ENCODE measurements at places on chromosomes 7 and 10.

DNA sequence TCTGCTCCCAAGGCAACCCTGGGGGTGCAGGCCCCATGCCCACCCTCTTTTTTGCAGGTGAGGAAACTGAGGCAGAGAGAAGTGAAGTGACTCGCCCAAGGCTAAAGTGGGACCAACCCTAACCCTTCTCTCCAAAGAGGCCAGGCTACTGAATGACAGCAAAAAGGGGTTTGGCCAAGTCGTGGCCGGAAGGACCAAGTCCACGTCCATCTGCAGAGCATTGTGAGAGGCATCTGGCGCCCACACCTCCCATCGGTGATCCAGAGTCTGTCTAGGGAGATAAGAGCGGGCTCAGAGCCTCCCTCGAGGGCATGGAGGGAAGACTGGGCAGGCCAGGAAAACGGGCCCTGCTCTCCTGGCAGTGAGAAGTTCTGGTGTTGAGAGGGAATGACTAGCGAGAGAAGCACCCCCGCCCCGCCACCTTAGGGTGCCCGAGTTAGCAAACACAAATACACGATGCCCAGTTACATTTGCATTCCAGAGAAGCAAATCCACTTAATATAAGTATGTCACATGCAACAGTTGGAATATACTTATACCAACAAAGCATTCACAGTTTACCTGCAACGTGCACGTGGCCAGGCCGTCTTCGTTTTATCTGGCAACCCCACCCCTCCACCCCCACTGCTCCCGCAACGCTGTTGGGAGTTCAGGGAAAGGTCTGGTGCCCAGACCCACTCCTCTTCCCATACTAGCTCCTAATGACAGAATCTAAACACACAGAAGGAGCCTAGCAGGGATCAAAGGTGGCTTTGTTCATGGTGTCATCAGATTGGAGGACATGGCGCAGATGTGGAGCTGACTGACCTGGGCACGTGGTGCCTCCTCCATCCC lies 124.9 kb downstream of the OAT start:
- H3K27me3 ChIP-seq: no peaks in the 10 kb centered on the region
- no peak for DNase-seq
- no peak overlapping the region for H3K4me3 ChIP-seq
- no peaks in the 10 kb centered on the region for H3K36me3 ChIP-seq
- no peak overlapping the region for H3K27ac ChIP-seq

GRCh38 chr7:13724977-13725566 lies 264.4 kb downstream of the ETV1 start:
- no peak overlapping the region for H3K4me3 ChIP-seq
- H3K27ac ChIP-seq: no peak overlapping the region
- no peaks in the 10 kb centered on the region for H3K27me3 ChIP-seq
- no peaks in the 10 kb centered on the region for H3K36me3 ChIP-seq
- no peaks in the 10 kb centered on the region for H3K4me1 ChIP-seq

- no peak overlapping the region for H3K4me3 ChIP-seq
- no peak for DNase-seq
- H3K36me3 ChIP-seq: no peaks in the 10 kb centered on the region
- H3K4me1 ChIP-seq: no peaks in the 10 kb centered on the region
Measured at GRCh38 chr7:68107261-68107660, 1110.6 kb downstream of the TYW1 start.

DNA sequence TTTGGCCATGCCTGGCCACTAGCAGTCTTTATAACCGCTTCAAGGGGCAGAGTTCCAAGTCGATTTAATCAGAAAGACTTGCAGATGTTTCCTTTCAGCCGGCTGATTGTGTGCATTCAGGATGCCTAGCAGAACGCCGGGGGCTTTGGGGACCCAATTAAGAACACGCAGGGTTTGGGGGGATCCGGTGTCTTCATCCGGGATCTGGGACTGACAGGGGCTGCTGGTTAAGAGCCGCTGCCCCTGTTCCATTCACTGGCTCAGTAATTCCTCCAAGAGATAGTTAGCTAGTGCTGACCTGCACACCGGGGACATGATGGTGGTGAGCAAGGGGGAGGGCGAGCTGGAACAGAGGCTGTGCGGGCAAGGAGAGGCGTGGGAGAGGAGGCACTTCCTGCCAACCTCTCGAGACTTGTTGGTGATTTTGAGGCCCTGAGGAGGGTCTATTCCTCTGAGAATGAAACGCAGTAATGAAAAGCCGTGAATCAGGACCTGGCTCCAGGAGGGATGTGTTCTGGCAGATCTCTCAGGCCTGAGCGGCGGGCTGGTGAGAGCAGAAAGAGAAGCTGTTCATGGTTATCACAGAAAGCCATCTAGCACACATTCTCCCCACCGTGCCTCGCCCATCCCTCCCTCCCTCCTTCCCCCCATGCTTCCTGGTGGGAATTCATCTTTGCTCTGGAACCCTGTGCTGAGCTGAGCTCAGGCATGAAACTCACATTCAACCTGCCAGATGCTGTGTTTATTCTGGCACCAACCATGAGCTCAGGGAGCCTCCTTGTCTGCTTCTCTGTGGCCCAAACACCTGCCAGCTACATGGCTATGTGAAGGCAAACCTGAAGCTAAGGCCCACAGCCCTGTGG lies 152.0 kb downstream of the CCDC3 start:
- H3K4me3 ChIP-seq: no peak overlapping the region
- H3K36me3 ChIP-seq: no peaks in the 10 kb centered on the region
- H3K4me1 ChIP-seq: no peaks in the 10 kb centered on the region
- no peaks in the 10 kb centered on the region for H3K27me3 ChIP-seq
- H3K27ac ChIP-seq: no peak overlapping the region

DNA sequence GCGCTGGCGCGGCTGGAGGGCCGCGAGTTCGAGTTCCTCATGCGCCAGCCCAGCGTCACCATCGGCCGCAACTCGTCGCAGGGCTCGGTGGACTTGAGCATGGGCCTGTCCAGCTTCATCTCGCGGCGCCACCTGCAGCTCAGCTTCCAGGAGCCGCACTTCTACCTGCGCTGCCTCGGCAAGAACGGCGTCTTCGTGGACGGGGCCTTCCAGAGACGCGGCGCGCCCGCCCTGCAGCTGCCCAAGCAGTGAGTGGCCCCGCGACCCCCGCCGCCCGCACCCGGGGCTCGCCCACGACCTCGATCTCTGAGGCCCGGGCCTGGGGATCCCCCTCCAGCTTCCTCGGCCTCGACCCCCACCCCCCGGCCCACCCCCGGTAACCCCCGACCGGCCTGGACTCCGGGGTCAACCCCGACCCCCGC lies 537 bp downstream of the FOXK1 start:
- peaks cover 18% of the 10 kb centered on the region for H3K4me1 ChIP-seq
- peak; percentile 29 for DNase-seq
- H3K36me3 ChIP-seq: peaks cover 12% of the 10 kb centered on the region

GRCh38 chr10:17166699-17167098 lies 34.8 kb downstream of the TRDMT1 start:
- H3K4me1 ChIP-seq: no peaks in the 10 kb centered on the region
- H3K4me3 ChIP-seq: no peak overlapping the region
- H3K36me3 ChIP-seq: peaks cover 1% of the 10 kb centered on the region
- H3K27me3 ChIP-seq: no peaks in the 10 kb centered on the region
- no peak for DNase-seq
- H3K27ac ChIP-seq: no peak overlapping the region

GRCh38 chr10:70596110-70596798 lies 6.3 kb downstream of the PRF1 start:
- peaks cover 20% of the 10 kb centered on the region for H3K36me3 ChIP-seq
- H3K4me3 ChIP-seq: no peak overlapping the region
- DNase-seq: no peak
- H3K27ac ChIP-seq: no peak overlapping the region
- peaks cover 5% of the 10 kb centered on the region for H3K4me1 ChIP-seq

GRCh38 chr7:16891874-16892643 lies 10.3 kb upstream of the AGR3 start:
- DNase-seq: no peak
- peaks cover 13% of the 10 kb centered on the region for H3K27me3 ChIP-seq
- peaks cover 8% of the 10 kb centered on the region for H3K4me1 ChIP-seq
- no peak overlapping the region for H3K27ac ChIP-seq

GRCh38 chr10:49737474-49738201 lies 24.5 kb downstream of the OGDHL start:
- no peak for DNase-seq
- no peaks in the 10 kb centered on the region for H3K4me1 ChIP-seq

DNA sequence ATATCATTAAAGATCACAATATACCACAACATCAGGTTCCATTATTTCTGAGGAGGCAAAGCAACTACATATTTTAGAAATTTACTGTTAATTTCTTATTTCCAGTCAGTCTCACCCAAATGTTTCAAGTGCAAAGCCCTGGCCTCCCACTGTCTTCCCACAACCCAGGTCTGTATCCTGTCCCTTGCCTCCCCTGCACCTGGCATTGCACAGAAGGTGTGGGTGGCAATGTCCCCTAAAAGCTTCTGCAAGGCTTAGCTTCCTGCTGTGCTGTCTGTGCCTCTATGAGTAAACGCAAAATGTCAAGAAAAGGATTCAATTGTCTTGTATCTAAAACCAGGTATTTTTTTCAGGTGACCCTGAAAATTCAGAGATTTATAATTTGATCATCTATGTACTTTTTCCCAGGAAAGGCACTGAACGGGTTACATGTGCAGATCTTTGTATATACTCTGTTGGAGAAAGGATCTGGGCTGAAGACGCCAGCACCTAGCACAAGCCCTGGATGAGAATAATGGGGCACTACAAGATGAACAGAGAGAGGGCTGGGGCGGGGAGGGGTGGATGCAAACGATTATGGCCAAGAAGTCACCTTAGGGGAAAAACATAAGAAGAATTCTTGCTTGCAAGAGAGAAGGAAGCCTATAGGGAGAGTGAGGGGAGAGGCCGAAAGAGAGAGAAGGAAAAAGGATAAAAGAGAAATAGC lies 3.1 kb upstream of the ANTXRL start:
- H3K4me1 ChIP-seq: peaks cover 20% of the 10 kb centered on the region
- H3K36me3 ChIP-seq: no peaks in the 10 kb centered on the region
- no peak for DNase-seq

DNA sequence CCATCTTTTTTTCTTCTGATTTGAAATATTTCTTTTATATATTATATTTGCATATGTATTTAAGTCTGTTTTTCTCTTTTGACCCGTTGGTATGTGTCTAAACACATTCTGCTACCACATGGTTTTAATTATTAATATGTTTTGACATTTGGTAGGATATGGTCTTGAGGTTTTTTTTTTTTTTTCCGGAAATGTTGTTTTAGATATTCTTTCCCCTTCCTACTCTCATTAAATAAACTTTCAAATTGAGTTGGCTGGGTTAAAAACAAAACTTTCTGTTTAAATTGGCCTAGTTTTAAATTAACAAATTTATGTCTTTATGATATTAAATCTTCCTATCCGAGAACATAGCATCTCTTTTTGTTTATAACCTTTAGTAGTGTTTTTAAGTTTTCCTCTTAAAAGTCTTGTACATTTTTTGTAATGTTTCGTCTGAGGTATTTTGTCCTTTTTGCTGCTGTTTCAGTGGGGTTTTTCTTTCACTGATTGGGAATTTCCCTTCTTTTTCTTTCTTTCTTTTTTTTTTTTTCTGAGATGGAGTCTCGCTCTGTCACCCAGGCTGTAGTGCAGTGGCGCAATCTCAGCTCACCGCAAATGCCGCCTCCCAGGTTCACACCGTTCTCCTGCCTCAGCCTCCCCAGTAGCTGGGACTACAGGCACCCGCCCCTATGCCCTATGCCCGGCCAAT lies 25.4 kb downstream of the STAM start:
- peaks cover 20% of the 10 kb centered on the region for H3K36me3 ChIP-seq
- no peak for DNase-seq
- peak overlapping the region; percentile 74 for H3K27ac ChIP-seq
- peak overlapping the region; percentile 54 for H3K4me3 ChIP-seq
- no peaks in the 10 kb centered on the region for H3K27me3 ChIP-seq

DNA sequence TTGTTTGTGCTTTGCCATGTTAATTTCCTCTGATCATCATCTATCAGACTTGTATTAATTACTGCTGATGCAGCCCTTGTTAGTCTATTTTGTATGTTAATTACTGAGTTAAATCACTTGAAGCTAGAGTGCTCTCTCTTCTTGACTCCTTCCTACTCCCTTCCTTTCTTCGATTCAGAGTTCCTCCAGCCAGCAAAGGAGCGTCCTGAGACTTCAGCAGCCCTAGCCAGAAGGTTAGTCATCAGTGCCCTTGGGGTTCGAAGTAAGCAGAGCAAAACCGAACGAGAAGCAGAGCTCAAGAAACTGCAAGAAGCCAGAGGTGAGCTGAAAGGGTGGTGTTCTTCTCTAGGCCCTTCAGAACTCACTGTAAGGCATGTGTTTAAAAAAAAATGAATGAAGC lies 32.1 kb downstream of the LOXL4 start:
- no peak overlapping the region for H3K27ac ChIP-seq
- H3K4me3 ChIP-seq: no peak overlapping the region
- peaks cover 45% of the 10 kb centered on the region for H3K36me3 ChIP-seq
- H3K27me3 ChIP-seq: no peaks in the 10 kb centered on the region
- DNase-seq: no peak
- peaks cover 13% of the 10 kb centered on the region for H3K4me1 ChIP-seq

GRCh38 chr10:10609379-10609955 lies 408.2 kb upstream of the CELF2 start:
- H3K27me3 ChIP-seq: no peaks in the 10 kb centered on the region
- no peaks in the 10 kb centered on the region for H3K4me1 ChIP-seq
- no peak overlapping the region for H3K4me3 ChIP-seq
- no peak for DNase-seq
- no peak overlapping the region for H3K27ac ChIP-seq
- H3K36me3 ChIP-seq: no peaks in the 10 kb centered on the region

GRCh38 chr10:124728071-124728829 lies 15.9 kb downstream of the FAM53B start:
- peaks cover 46% of the 10 kb centered on the region for H3K4me1 ChIP-seq
- peak overlapping the region; percentile 53 for H3K27ac ChIP-seq
- DNase-seq: peak; percentile 58

GRCh38 chr10:132450466-132450824 lies 53.4 kb downstream of the PWWP2B start:
- no peaks in the 10 kb centered on the region for H3K36me3 ChIP-seq
- H3K27ac ChIP-seq: no peak overlapping the region
- no peak for DNase-seq
- peaks cover 22% of the 10 kb centered on the region for H3K4me1 ChIP-seq

DNA sequence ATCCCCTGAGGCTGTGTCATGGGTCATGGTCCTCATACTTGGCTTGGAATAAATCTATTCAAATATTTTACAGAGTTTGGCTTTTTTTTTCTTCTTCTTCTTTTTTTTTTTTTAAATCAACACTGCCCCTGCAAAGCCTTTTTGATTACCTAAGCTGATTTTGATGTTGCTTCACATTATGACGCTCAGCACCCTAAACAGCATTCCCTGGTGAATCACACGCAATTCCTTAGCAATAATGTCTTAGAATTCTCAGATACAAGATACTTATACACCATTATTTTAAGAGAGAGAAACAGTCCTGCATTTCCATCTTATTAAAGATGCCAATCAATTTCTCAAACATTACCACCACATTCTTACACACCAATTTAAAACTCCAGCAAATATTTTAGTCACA lies 323.7 kb upstream of the IGFBP3 start:
- no peak overlapping the region for H3K4me3 ChIP-seq
- H3K36me3 ChIP-seq: no peaks in the 10 kb centered on the region
- no peak for DNase-seq
- H3K4me1 ChIP-seq: no peaks in the 10 kb centered on the region
- H3K27me3 ChIP-seq: no peaks in the 10 kb centered on the region

- H3K4me1 ChIP-seq: no peaks in the 10 kb centered on the region
- peaks cover 11% of the 10 kb centered on the region for H3K27me3 ChIP-seq
- H3K4me3 ChIP-seq: no peak overlapping the region
- peaks cover 2% of the 10 kb centered on the region for H3K36me3 ChIP-seq
Measured at GRCh38 chr7:139791316-139791715, 13.5 kb upstream of the HIPK2 start.
